ENCODE measurements at places on chromosomes 2 and 18.

GRCh38 chr2:231925303-231926179 lies 655 bp downstream of the NPPC start:
- H3K36me3 ChIP-seq = no peaks in the 10 kb centered on the region
- peaks cover 47% of the 10 kb centered on the region for H3K27me3 ChIP-seq
- DNase-seq = peak; percentile 71
- no peak overlapping the region for H3K27ac ChIP-seq
- H3K4me1 ChIP-seq = peaks cover 13% of the 10 kb centered on the region

DNA sequence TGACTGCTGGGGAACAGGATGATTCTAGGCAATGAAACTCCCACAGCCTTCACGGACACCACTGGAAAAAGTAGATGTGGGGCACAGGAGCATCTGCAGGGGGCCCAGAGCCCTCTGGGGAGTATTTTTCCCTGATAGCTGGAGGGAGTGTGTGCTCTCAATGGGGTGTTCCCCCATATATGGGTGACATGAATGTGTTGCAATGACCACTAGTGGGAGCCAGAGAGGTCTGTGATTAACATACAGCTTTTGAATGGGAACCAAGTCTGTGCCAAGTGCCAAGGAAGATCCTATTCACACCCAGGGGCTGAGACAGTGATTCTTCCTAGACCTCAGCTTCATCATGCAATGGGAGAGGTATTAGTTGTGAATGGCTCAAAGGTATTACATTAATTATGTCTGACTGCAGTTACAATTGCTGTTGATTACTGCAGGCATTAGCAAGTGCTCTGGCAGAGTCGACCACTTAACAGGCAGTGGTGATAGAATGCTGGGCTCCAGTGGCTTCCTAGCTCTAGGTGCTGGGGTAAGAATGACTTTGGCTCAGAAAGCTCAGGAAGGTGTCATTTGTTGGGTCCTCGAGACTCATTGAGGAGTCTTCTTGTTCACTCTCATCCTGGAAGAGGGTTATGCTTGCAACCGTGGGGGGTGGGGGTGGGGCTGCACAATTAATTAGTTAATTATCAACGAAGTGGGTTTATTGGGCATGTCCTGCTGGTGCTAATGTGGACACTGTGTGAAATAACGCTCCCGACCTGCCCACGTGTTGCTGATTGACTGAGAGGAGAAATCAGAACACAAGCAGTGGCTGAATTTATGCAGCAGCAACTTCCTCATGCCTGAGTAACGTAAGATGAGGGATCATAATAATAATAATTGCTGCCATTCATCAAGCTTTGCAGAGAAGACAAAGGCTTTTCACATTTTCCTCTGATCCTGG lies 194.1 kb downstream of the CLIP4 start:
- H3K27me3 ChIP-seq = peaks cover 5% of the 10 kb centered on the region
- H3K36me3 ChIP-seq = no peaks in the 10 kb centered on the region
- no peak overlapping the region for H3K4me3 ChIP-seq
- peaks cover 2% of the 10 kb centered on the region for H3K4me1 ChIP-seq

DNA sequence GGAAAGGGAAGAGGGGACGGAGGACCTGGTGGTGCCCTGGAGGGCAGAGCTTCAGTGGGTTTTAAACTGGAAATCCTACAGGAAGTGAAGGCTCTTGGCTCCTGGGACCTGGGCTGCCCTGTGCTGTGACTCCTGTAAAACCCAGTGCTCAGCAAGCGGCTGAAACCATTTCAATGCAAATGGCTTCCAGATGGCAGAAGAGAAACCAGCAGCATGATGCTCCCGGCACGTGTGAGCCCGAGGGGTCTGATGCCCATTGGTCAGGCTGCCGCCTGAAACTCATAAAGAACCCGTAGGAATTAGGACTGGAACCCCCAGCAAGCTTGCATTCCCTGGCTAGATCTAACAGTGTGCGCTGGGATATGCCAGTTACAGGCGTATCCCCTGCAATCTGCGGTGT lies 109.2 kb upstream of the THOC1 start:
- peaks cover 10% of the 10 kb centered on the region for H3K27me3 ChIP-seq
- peaks cover 9% of the 10 kb centered on the region for H3K4me1 ChIP-seq
- DNase-seq = no peak
- H3K27ac ChIP-seq = no peak overlapping the region

- peaks cover 47% of the 10 kb centered on the region for H3K36me3 ChIP-seq
- H3K27me3 ChIP-seq = no peaks in the 10 kb centered on the region
- H3K27ac ChIP-seq = no peak overlapping the region
- no peak for DNase-seq
- no peak overlapping the region for H3K4me3 ChIP-seq
- H3K4me1 ChIP-seq = no peaks in the 10 kb centered on the region
Observed at GRCh38 chr2:70708376-70709199, 59.4 kb downstream of the ADD2 start.

- H3K4me1 ChIP-seq = peaks cover 5% of the 10 kb centered on the region
- DNase-seq = no peak
- no peaks in the 10 kb centered on the region for H3K27me3 ChIP-seq
Observed at GRCh38 chr2:189803431-189803830, 19.2 kb downstream of the PMS1 start.

- H3K27ac ChIP-seq = no peak overlapping the region
- H3K36me3 ChIP-seq = no peaks in the 10 kb centered on the region
- H3K27me3 ChIP-seq = no peaks in the 10 kb centered on the region
- no peaks in the 10 kb centered on the region for H3K4me1 ChIP-seq
- DNase-seq = no peak
- H3K4me3 ChIP-seq = no peak overlapping the region
Observed at GRCh38 chr2:230694241-230694640, 18.4 kb upstream of the CAB39 start.

- H3K4me1 ChIP-seq = peaks cover 47% of the 10 kb centered on the region
- H3K27me3 ChIP-seq = no peaks in the 10 kb centered on the region
- no peak for DNase-seq
- H3K36me3 ChIP-seq = peaks cover 9% of the 10 kb centered on the region
- H3K4me3 ChIP-seq = no peak overlapping the region
Observed at GRCh38 chr2:100146657-100146960, 4.2 kb upstream of the AFF3 start.

- no peak overlapping the region for H3K4me3 ChIP-seq
- no peaks in the 10 kb centered on the region for H3K27me3 ChIP-seq
- DNase-seq = no peak
- H3K36me3 ChIP-seq = no peaks in the 10 kb centered on the region
- H3K4me1 ChIP-seq = no peaks in the 10 kb centered on the region
Observed at GRCh38 chr2:95276888-95277245, 2.6 kb downstream of the PROM2 start.

DNA sequence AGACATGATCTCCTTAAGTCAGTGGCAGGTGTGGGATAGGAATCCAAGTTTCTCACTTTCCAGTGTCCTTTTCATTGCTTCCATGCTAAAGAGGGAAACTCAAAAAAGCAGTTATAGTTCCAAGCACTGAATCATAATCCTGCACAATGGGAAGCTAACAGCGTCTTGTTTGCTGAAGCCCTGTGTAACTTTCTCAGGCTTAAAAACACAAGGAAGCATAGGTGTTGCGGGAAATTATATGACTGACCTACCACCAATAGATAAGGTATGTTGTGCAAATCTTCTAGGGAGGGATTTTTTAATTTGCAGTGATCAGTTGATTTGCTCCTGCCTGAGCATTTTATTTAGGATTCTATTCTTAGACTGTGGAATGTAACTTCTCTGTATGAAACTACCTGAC lies 250.9 kb downstream of the MYO3B start:
- H3K4me1 ChIP-seq = no peaks in the 10 kb centered on the region
- no peak overlapping the region for H3K27ac ChIP-seq
- no peak for DNase-seq
- peaks cover 5% of the 10 kb centered on the region for H3K27me3 ChIP-seq
- no peaks in the 10 kb centered on the region for H3K36me3 ChIP-seq

DNA sequence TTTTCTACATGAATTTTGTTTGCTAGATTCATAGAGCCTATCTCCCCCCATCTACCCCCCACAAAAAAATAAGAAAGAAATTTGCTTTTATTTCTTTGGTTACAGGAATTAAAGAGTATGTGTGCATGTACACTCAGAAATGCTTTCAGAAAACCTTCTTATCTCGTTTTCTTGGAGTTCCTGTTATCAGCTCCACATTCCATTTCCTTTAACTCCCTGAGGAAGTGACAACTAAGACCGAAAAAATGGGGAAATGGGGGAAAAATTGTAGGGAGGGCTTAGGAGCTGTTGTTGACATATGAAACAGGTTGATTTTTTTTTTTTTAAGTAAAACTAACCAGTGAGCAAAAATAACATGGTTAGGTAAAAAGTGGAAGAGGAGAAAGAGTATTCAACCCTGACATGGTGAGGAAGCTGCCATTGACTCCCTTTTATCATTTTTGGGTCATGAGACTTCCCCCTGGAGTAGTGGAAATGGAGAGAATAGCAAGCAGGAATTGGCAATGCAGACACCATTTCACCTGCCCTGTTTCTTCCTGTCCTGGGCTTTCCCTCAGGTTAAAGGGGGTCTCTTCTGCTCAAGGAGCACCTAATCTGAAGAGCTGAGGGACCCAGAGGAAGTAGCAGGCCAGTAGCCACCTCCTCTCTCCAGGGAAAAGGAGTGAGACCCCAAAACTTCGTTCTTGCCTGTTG lies 93.5 kb downstream of the OSBPL6 start:
- no peak overlapping the region for H3K4me3 ChIP-seq
- H3K36me3 ChIP-seq = no peaks in the 10 kb centered on the region

GRCh38 chr2:163182764-163183354 lies 344.3 kb upstream of the KCNH7 start:
- H3K36me3 ChIP-seq = no peaks in the 10 kb centered on the region
- H3K27me3 ChIP-seq = no peaks in the 10 kb centered on the region
- H3K4me3 ChIP-seq = no peak overlapping the region
- DNase-seq = no peak
- H3K27ac ChIP-seq = no peak overlapping the region

- H3K27ac ChIP-seq = no peak overlapping the region
- no peaks in the 10 kb centered on the region for H3K27me3 ChIP-seq
- H3K36me3 ChIP-seq = no peaks in the 10 kb centered on the region
- H3K4me3 ChIP-seq = no peak overlapping the region
- no peak for DNase-seq
Observed at GRCh38 chr2:151347906-151348305, 9.5 kb upstream of the TNFAIP6 start.

DNA sequence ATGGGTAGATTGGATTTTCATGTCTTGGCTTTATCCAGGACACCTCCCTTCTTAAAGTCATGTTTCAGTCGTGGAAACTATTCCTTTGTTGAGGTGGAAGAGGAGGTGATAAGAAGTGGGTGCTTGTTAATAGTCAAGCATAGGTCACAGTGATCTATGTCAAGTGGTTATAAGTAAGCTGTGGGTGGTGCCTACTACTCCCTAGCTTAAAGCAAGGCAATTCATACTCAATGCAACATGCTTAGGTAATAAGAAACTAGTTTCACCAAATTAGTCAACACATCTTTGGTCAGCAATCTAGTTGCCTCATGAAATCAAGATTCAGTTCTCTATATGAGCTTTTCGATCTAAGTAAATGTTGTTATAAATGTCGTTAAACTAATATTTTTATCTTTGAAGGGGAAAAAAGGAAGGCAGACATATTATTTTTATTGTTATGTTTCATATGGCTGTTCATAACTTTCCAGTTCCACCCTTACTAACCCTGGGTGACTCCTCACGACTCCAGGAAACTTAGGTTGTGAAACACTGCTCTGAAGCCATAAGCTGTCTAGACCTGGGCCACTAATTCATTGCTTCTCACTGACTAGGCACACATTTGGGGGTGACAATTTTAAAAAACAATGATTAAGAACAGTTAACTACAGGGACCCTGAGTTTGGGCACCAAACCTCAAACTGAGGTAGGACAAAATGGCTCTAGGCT lies 5.8 kb upstream of the ABCB11 start:
- H3K4me1 ChIP-seq = peaks cover 22% of the 10 kb centered on the region
- H3K4me3 ChIP-seq = no peak overlapping the region
- DNase-seq = no peak
- H3K36me3 ChIP-seq = no peaks in the 10 kb centered on the region
- no peak overlapping the region for H3K27ac ChIP-seq
- no peaks in the 10 kb centered on the region for H3K27me3 ChIP-seq

DNA sequence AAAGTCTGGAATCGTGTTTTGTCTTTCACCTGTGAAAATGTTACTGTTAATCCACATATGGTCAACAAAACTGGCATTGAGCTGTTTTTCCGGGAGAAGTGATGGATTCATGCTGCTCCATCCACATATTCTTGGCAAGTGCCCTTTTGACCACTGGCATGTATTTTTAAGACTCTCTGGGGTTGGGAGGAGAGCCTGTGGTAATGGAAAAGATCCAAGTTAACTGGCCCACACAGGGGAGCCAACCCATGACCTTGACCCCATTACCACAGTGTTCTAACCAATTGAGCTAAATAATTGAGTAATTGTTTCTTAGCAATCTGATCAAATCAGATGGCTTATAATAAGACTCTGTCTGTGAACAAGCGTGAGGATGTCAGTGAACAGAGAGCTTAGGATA lies 296.2 kb upstream of the NRP2 start:
- no peaks in the 10 kb centered on the region for H3K4me1 ChIP-seq
- no peak overlapping the region for H3K27ac ChIP-seq
- no peaks in the 10 kb centered on the region for H3K36me3 ChIP-seq
- peaks cover 9% of the 10 kb centered on the region for H3K27me3 ChIP-seq
- H3K4me3 ChIP-seq = no peak overlapping the region

- H3K4me1 ChIP-seq = no peaks in the 10 kb centered on the region
- H3K27me3 ChIP-seq = no peaks in the 10 kb centered on the region
- H3K36me3 ChIP-seq = no peaks in the 10 kb centered on the region
- DNase-seq = no peak
- no peak overlapping the region for H3K27ac ChIP-seq
Observed at GRCh38 chr2:2641541-2642410, 310.7 kb upstream of the MYT1L start.

GRCh38 chr2:240655931-240656886 lies 26.5 kb downstream of the AQP12B start:
- no peaks in the 10 kb centered on the region for H3K36me3 ChIP-seq
- DNase-seq = no peak
- H3K4me3 ChIP-seq = no peak overlapping the region
- peaks cover 32% of the 10 kb centered on the region for H3K27me3 ChIP-seq

All from activated B cell treated with CpG ODN at 0.5 μM for 24 hours (primary cell).